AG20443 (cell line): ENCODE measurements at places on chromosomes 7 and 10.

DNA sequence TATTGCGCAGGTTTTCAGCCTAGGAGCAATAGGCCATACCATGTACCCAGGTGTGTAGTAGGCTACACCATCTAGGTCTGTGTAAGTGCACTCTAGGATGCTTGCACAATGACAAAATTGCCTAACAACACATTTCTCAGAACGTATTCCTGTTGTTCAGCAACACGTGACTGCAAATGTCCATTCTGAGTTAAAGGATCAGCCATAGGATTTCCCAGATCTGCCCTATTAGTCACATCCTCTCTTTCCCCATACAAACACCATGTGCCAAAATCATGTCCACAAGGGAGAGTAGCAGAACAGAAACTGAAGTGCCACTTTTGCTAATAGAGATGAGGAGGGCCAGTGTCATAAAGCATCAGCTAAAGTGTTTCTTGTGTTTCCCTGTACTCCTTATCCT is 42.6 kb upstream of the AMPH start:
- DNase-seq = peak; percentile 75

- DNase-seq = no peak
These were observed 51.4 kb downstream of the MICALL2 start for GRCh38 chr7:1407892-1408291.

GRCh38 chr10:80504158-80504811 is 33.4 kb upstream of the SH2D4B start:
- DNase-seq = no peak

- no peak for DNase-seq
These were observed at the start of gene OR9A2 for GRCh38 chr7:143027032-143027431. TSS of gene OR9A2 (minus strand) at chr7:143027132. CDS start at chr7:143027132, 0 bp downstream.

GRCh38 chr7:137885678-137886077 is 38.9 kb upstream of the DGKI start:
- DNase-seq = no peak

DNA sequence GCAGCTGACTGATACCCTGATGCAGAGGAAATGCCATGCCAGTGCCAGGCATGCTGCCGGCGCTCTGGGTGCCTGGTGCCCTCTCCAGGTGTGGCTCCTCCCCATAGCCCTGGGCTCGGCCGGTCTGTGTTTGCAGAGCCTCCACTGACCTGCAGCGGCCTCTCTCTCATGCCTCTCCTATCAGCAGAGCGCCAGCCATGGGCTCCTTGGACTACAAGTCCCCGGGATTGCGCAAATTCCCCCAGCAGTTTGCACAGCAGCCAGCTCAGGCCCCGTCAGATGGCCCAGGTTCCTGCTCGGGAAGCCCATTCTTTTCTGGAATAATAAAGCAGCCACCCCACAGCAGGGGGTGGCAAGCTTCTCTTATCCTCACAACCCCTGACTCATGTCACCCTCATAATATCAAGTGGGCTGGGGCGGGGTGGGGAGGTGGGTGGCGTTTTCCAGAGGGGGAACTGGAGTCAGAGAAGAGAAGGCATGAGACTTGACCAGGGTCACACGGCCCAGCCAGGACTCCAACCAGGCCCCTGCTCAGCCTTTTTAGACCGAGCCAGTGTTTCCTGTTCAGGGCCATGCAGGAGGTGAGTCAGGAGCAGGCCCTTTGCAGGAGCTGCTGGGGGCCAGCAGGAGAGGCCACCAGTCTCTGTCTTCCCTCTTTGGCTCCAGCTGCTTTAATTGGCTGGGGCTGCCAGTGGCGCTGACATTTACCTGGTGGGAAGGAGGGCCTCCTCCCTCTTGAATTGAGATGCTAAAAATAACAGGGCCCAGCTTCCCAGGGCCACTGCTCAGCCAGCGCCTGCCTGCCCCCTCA is 58.6 kb downstream of the ZMIZ1 start:
- DNase-seq = peak; percentile 77

DNA sequence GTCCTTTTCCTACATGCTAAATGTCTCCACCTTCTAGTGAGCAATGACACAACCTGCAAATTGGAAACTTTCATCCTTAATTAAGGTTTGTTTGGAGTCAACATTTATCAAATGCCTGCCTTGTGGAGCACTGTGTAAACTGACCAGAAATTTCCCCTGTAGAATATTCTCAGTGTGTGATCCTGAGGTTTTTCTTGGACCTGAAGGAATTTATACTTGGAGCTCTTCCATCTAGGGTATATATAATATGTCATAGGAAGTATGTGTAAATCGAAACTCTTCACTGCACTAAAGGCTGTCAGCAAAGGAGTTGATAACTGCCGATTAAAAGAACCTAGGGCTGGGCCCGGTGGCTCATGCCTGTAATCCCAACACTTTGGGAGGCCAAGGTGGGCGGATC is 152.4 kb downstream of the NSUN6 start:
- DNase-seq = no peak

GRCh38 chr10:48517911-48518811 is 86.7 kb downstream of the ARHGAP22 start:
- DNase-seq = no peak

GRCh38 chr10:79149662-79150443 is 81.1 kb downstream of the ZMIZ1 start:
- DNase-seq = peak; percentile 87

GRCh38 chr7:153245809-153246208 is 486.3 kb downstream of the ACTR3B start:
- no peak for DNase-seq

DNA sequence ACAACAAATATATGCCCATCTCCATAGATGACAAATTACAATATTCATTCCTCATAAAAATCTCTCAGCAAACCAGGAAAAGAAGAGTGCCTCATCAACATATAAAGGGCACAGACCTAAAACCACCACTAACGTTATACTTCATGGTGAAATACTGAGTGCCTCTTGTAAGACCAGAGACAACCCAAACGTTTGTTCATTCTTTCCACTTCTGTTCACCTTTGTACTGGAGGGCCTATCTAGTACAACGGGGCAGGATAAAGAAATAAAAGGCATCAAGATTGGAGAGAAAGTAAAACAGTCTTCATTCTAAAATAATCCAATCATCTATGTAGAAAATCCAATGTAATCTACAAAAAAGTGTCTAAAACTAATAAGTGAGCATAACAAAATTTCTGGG is 79.1 kb downstream of the LARP4B start:
- no peak for DNase-seq

DNA sequence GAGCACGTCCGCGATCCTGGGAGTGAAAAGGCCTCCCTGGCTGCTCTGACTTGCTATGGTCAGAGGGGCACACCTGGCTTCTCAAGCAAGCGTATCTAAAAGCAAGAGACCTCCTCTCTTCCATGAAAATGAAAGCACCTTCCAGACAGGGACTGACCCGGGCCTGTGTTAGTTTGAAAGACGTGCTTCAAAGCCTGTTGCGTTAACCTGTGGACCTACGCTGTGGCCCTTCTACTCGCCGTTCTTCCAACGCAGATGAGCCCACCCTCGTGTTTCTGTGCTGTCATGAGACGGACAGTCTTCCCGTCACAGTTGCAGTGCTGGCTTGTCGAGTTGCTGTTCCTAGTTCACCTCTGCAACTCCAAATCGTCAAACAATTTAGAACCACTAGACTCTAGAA is 15.5 kb upstream of the GDI2 start:
- no peak for DNase-seq

- peak; percentile 62 for DNase-seq
These were observed 65.1 kb downstream of the CALML3 start for GRCh38 chr10:5589661-5590511.

DNA sequence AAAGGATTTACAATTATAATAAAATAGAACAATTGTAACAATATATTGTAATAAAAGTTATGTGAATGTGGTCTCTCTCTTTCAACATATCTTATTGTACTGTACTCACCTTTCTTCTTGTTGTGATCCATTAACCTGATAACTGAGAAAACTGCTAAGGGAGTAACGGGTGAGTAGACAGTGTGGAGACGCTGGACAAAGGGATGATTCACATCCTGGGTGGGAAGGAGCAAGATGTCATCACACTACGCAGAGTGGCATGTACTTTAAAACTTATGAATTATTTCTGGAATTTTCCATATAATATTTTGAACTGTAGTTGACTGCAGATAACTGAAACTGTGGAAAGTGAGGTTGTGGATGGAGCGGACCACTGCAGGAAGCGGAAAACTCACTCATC is 91.2 kb upstream of the PLPP4 start:
- no peak for DNase-seq

- DNase-seq = peak; percentile 27
These were observed 191.3 kb upstream of the CDCA7L start for GRCh38 chr7:22137026-22137425.

GRCh38 chr7:38453168-38453567 is 178.0 kb downstream of the AMPH start:
- DNase-seq = peak; percentile 14

GRCh38 chr10:71214641-71215559 is 2.5 kb downstream of the UNC5B start:
- DNase-seq = no peak

DNA sequence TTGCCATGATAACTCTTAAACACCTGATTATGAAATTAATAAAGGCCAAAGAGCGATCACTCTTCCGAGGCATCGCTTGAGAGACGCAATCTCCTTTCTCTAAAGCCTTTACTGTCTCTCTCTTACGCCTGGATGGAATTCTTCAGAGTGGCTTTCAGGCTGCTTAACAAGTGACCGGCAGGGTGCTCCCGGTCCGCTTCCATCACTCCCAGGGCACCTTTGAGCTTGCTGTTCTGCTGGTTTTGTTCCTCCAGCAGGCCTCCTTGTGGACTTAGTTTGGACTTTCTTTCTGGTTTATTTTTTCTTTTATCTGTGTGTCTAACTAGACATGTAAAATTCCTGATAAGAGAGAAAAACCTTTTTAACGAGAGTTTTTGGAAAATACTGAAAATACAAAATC is 60.9 kb downstream of the MRPL32 start:
- DNase-seq = no peak

DNA sequence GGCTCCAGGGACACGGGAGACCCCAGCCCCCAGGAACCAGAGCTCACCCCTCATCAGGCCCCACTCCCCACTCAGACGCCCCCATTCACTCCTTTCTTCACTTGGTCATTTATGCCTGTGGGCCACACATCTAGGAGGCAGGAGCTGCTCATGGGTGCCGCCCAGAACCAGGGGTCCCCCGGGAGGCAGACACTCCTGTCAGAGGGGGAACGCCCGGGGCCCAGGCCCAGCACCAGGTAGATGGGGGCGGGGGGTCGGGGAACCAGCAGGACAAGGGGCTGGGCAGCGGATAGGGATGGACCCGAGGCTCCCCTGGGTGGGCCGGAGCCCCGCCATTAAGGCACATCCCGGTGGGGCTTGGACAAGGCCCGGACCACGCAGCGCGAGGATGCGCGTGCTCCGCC is 11.8 kb downstream of the CALY start:
- DNase-seq = no peak

DNA sequence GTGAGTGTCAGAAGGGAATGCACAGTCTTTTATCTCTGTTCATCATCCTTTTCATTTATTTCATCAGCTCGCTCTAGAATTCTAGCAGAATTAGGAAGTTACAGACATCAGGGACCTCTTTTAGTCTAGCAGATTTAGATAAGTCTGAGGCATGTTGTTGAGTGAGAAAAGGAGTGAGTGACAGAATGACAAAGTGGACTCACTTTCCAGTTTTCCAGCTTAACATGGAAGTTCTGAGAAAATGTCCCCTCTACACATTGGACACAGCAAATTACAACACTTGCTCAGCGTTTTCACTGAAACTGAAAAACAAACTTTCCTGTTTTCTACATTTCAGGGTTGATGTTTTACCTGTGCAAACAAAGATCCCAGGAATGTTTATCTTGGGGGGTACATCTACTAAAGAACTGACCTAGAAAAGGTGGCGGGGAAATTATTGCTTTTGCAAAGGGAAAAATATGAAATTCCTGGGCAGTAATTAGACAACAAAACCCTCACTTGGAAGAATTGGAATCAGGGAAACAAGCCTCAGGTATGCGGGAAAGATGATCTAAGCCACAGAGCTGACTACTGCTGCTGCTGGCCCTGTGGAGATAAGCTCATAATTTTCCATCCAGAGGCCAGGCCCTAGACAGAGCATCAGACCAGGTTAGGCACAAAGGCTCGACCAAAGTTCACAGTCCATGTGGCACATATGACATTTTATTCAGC is 14.6 kb upstream of the CYP3A5 start:
- DNase-seq = no peak

- no peak for DNase-seq
These were observed 5.6 kb downstream of the CELF2 start for GRCh38 chr10:11023009-11023953.

GRCh38 chr7:70634071-70634470 is 497.9 kb upstream of the GALNT17 start:
- DNase-seq = no peak

DNA sequence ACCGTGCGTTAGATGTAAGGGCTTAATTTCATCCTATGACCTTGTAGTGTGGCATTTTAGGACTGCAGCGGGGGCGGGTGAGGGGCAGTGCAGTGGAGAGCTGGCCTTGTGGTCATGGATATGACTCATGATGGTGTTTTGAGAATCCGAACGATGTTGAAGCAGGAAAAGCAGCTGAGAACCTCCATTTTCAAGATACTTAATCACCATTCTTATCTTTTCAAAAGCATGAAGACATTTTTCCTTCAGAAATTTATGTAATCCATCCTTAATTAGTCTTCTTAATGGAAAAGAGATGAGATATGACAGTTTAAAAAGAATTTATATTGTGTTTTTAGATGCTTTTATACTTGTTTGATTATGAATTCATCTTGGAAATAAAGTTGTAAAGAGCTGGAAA is 9.6 kb downstream of the ATP5F1C start:
- peak; percentile 90 for DNase-seq

DNA sequence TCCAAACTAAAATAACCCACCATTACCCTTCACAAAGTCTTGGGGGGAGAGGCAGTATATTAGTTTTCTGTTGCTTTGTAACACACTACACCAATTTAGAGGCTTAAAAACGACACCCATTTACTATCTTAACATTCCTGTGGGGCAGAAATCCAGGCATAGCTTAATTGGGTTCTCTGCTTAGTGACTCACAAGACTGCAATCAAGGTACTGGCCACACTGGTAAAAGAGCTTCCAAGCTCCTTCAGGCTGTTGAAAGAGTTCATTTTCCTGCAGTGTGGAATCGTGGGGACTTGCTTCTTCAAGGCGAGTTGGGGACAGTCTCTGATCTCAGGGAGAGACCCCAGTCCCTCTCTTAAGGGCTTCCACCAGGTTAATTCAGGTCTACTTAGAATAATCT is 139.1 kb downstream of the XPNPEP1 start:
- DNase-seq = peak; percentile 36

GRCh38 chr10:4062072-4062471 is 277.1 kb upstream of the KLF6 start:
- no peak for DNase-seq

GRCh38 chr10:125061557-125062226 is 98.7 kb downstream of the CTBP2 start:
- no peak for DNase-seq

DNA sequence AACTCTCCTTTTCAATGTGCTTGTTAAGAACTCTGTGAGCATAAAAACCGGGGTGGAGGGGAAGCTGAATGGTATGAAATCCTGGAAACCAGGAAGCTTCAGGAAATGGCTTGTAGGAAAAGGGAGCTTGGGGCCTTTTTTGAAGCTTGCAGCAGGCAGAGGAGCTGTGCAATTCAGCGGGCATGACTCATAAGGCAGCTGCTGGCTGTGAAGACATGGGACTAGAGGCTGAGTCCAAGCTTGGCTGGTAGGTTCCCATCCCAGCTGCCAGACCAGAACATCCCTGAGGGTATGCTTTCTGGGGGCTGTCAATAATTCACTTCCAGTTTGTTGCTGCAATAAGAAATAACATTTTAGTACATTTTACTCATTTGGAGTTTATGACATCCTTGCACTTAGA is 36.8 kb upstream of the CDC14C start:
- DNase-seq = peak; percentile 23
